A549 treated with dexamethasone at 1 μM for 4 hours (cell line): ENCODE measurements at places on chromosomes 11 and 22. TPM values are rescaled to one million over a fixed set of nuclear protein-coding genes. Genes with fewer than 3 reads are reported as not detected.

The TMEM191C gene
- total RNA-seq: 0.56 to 0.84 TPM (median 0.71 TPM) in 5 replicates

The XKR3 gene
- total RNA-seq: not detected in 5 replicates

The ELP4 gene
- total RNA-seq: 6.3 to 9.6 TPM (median 8.5 TPM) in 5 replicates

The KLHDC7B gene
- total RNA-seq: not detected in 5 replicates

The OR56A1 gene
- not detected in 5 replicates for total RNA-seq

The HSD17B12 gene
- total RNA-seq: 66.8 to 88.1 TPM (median 81.8 TPM) in 5 replicates

The CARD18 gene
- not detected in 5 replicates for total RNA-seq

The CDPF1 gene
- 7.5 to 10.1 TPM (median 8.6 TPM) in 5 replicates for total RNA-seq

The FZD4 gene
- total RNA-seq: 1.1 to 1.8 TPM (median 1.4 TPM) in 5 replicates

The OR8D4 gene
- not detected in 5 replicates for total RNA-seq

The SPTBN2 gene
- total RNA-seq: 6.7 to 10.6 TPM (median 9.9 TPM) in 5 replicates

The DESI1 gene
- 15.1 to 17.5 TPM (median 17.2 TPM) in 5 replicates for total RNA-seq

The TNNT3 gene
- total RNA-seq: 0.15 to 0.25 TPM in 2 of 5 replicates, not detected in the others

The PLCB3 gene
- total RNA-seq: 14.4 to 23.7 TPM (median 20.5 TPM) in 5 replicates

The NPAS4 gene
- total RNA-seq: 0.03 TPM in 1 of 5 replicates, not detected in the others

The BATF2 gene
- total RNA-seq: 0.33 to 0.65 TPM (median 0.47 TPM) in 5 replicates

The ART1 gene
- 0.08 TPM in 1 of 5 replicates, not detected in the others for total RNA-seq

The EIF4ENIF1 gene
- 13.8 to 16.8 TPM (median 15.5 TPM) in 5 replicates for total RNA-seq

The REXO2 gene
- total RNA-seq: 101 to 113 TPM (median 107 TPM) in 5 replicates

The SEPTIN3 gene
- total RNA-seq: 0.97 to 1.5 TPM (median 1.2 TPM) in 5 replicates

The DGCR6 gene
- 1.3 to 2.5 TPM (median 2.1 TPM) in 5 replicates for total RNA-seq

The ADORA2A gene
- total RNA-seq: 0.71 to 1.2 TPM (median 0.80 TPM) in 5 replicates

The GPR83 gene
- total RNA-seq: 0.07 to 0.17 TPM (median 0.13 TPM) in 5 replicates

The ZP1 gene
- 0.15 to 0.28 TPM (median 0.21 TPM) in 4 of 5 replicates, not detected in the other for total RNA-seq

The C11orf87 gene
- 0.02 TPM in 2 of 5 replicates, not detected in the others for total RNA-seq

The NAALADL1 gene
- total RNA-seq: 0.18 TPM in 1 of 5 replicates, not detected in the others

The DNAJB7 gene
- not detected in 5 replicates for total RNA-seq

The SLN gene
- total RNA-seq: 1.6 to 2.8 TPM (median 2.0 TPM) in 5 replicates

The SYCE3 gene
- 0.40 to 0.91 TPM (median 0.47 TPM) in 3 of 5 replicates, not detected in the others for total RNA-seq

The SLC43A3 gene
- total RNA-seq: 0.33 to 0.58 TPM (median 0.43 TPM) in 5 replicates

The THAP12 gene
- 44.3 to 57.7 TPM (median 52.8 TPM) in 5 replicates for total RNA-seq

The RASGRP2 gene
- total RNA-seq: 0.71 to 2.2 TPM (median 1.6 TPM) in 5 replicates

The TSGA10IP gene
- total RNA-seq: not detected in 5 replicates
